ENCODE measurements at places on chromosomes 2 and 18. TPM values are rescaled to one million over a fixed set of nuclear protein-coding genes. Genes with fewer than 3 reads are reported as not detected.

DNA sequence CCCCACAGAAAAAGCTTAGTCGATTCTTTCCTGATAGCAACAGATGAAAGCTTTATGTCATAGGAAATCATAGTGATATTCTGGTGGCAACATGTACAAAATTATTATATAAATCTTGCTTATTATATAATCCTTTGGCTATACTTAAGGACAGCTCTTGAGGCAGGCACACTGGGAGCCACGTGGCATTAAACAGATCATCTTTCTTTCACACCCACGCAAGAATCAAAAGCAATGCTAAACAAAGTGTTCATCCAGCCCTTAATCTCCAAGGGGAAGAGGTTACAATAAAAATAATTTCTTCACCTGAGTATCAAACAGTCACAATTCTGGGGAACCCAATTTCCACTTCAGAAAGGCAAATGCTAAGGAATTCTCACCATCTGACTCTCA lies 57.8 kb downstream of the CYB5A start:
- no peaks in the 10 kb centered on the region for H3K36me3 ChIP-seq
- H3K27ac ChIP-seq = peak overlapping the region; percentile 50
- H3K27me3 ChIP-seq = peaks cover 6% of the 10 kb centered on the region

DNA sequence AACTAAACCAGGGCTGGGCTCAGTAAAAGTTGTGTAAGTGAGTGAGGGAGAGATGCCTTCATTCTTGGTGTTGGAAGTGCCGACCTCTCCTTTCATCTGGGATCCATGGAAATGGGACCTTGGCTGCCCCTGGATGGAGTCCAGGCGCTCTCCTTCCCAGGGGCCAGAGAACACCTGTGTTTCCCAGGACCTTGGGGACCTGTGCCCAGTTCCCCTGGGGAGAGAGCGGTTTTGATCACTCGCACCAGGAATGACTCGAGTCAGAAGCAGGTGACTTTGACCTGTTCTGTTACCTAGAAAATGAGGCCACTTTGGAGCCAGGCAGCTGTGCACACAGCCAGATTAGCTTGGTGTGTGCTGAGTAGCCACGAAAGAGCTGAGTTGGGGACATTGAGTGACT lies 97.3 kb downstream of the SH3BP4 start:
- H3K27me3 ChIP-seq = no peaks in the 10 kb centered on the region
- peak overlapping the region; percentile 64 for H3K27ac ChIP-seq
- H3K4me3 ChIP-seq = no peak overlapping the region
- H3K36me3 ChIP-seq = peaks cover 16% of the 10 kb centered on the region
- H3K4me1 ChIP-seq = peaks cover 62% of the 10 kb centered on the region

DNA sequence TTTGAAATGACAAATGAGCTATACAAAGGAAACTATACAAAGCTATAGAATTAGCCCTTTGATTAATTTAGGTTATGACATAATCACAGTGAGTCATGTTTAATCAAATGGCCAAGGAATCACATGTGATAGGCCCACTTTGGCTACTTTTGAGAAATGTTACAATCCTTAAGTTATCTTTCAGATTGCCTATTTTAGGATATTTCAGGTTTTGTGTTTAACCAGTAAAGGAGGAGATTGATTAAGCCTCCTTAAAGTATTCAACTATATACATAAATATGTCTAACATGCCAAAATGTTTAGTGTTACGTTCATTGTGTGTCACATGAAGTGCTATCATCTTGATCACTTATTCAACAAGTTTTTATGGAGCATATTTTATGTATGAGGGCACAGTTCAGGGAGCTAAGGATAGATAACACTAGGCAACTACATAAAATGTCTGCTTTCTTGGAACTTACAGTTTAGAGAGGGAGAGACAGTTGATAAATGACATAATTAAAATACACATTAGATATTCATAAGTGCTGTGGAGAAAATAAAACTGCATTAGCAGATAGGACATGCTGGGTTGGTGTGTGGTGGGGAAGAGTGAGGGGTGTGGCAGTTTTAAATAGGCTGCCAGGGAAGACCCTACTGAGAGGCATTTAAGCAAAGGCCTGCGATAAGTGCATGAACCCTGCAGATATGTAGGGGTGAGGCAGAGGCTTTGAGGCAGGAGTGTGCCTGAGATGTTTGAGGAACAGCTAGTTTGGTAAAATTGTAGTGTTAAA lies 77.2 kb downstream of the LTBP1 start:
- H3K27me3 ChIP-seq = no peaks in the 10 kb centered on the region
- no peak for DNase-seq
- no peak overlapping the region for H3K4me3 ChIP-seq
- peaks cover 37% of the 10 kb centered on the region for H3K4me1 ChIP-seq
- H3K36me3 ChIP-seq = peaks cover 12% of the 10 kb centered on the region

DNA sequence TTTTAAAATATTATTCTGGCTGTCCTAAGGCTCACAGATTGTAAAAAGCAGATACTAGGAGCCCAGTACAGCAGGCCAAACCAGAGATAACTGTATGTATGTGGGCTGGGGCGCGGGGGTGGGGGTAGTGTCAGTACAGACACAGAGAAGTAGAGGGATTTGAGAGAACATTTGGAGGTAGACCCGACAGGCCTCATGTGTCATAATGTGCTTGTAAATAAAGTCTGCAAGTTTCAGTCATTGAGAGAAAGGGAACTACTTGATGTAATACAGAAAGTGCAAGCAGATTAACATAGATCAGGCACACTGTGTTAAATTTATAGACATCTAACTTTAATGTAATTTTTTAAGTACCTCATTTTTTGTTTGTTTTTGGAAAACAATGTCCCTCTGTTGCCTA lies 7.4 kb upstream of the POLI start:
- no peaks in the 10 kb centered on the region for H3K4me1 ChIP-seq
- no peaks in the 10 kb centered on the region for H3K36me3 ChIP-seq
- no peaks in the 10 kb centered on the region for H3K27me3 ChIP-seq
- no peak for DNase-seq

- H3K27ac ChIP-seq = no peak overlapping the region
- DNase-seq = no peak
- no peaks in the 10 kb centered on the region for H3K4me1 ChIP-seq
Observed at GRCh38 chr2:235803028-235803427, 309.2 kb downstream of the AGAP1 start.

DNA sequence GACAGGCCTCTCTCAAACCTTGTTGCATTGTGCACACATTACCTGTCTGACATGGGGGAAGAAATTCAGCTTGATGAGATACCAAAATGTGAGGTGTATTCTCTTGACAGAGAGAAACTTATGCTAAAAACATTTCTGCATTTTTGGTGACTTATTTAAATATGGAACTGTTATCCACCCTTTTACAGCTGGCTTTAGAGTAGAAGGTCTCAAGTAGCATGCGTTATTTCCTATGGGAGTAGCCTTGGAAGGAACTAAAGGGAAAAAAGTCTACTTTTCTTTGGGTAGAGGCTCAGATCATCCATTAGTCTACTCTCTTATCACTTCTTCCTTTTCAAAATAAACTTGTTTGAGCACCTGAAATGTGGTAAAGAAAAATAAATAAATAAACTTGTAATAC lies 56.5 kb upstream of the TWSG1 start:
- H3K36me3 ChIP-seq = peaks cover 79% of the 10 kb centered on the region
- peaks cover 4% of the 10 kb centered on the region for H3K4me1 ChIP-seq
- no peak for DNase-seq
- H3K4me3 ChIP-seq = no peak overlapping the region

DNA sequence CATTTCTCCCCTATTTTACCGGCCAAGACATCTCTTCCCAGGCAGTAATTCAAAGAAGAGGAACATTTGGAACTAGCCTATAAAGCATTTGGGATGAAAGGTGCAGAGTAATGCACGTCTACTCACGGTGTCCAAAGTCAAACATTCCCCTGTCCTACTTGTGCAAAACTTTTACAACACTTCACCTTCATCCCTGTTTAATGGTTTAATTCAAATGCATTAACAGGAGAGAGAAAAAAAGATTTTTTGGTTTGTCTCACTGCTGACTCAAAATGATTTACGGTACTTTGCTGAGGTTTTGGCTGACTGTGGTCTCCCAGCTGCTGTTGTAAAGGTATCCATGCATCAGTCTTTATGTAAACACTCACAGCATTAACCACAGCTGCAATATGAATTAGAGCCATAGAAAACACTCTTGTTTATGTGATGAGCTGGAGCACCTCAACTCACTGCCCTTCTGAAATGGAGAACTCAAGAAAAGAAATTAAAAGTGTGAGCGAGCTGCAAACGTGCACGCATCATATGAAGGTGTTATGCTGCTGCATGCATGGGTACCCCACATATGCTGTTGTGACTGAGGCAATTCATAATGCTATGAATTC lies 220.5 kb downstream of the PIEZO2 start:
- H3K27ac ChIP-seq = no peak overlapping the region
- H3K4me3 ChIP-seq = no peak overlapping the region
- DNase-seq = no peak
- H3K27me3 ChIP-seq = peaks cover 6% of the 10 kb centered on the region
- no peaks in the 10 kb centered on the region for H3K36me3 ChIP-seq
- H3K4me1 ChIP-seq = no peaks in the 10 kb centered on the region

DNA sequence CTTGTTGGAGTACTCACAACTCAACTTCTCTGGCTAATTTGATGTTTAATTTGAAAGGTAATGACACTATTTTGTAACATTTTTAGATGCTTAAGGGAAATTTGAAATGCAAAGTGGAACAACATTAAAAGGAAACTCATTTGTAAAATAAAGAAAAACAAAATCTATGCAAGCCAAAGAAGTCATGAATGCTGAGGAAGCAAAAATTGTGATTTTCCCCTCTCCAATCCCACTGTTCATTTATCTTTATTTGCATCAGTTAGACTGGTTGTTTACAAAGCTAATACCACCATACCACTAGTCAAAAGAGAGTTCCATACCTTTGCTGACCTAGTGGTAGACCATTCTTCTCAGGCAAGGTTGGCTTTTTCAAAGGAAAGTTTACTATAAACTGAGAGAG lies 2.2 kb upstream of the B4GALT6 start:
- no peak overlapping the region for H3K27ac ChIP-seq
- peaks cover 23% of the 10 kb centered on the region for H3K4me1 ChIP-seq
- H3K4me3 ChIP-seq = no peak overlapping the region
- H3K36me3 ChIP-seq = no peaks in the 10 kb centered on the region
- DNase-seq = no peak
- no peaks in the 10 kb centered on the region for H3K27me3 ChIP-seq

- no peaks in the 10 kb centered on the region for H3K36me3 ChIP-seq
- no peak overlapping the region for H3K4me3 ChIP-seq
- H3K27ac ChIP-seq = no peak overlapping the region
- DNase-seq = no peak
- H3K4me1 ChIP-seq = peaks cover 27% of the 10 kb centered on the region
Observed at GRCh38 chr18:816869-817268, 4.8 kb upstream of the YES1 start.

GRCh38 chr2:101883860-101884259 lies 107.9 kb upstream of the IL1R2 start:
- no peak for DNase-seq
- peaks cover 58% of the 10 kb centered on the region for H3K36me3 ChIP-seq
- H3K27ac ChIP-seq = no peak overlapping the region
- H3K4me1 ChIP-seq = peaks cover 47% of the 10 kb centered on the region
- no peaks in the 10 kb centered on the region for H3K27me3 ChIP-seq

- H3K4me3 ChIP-seq = no peak overlapping the region
- no peaks in the 10 kb centered on the region for H3K36me3 ChIP-seq
- no peaks in the 10 kb centered on the region for H3K27me3 ChIP-seq
- H3K4me1 ChIP-seq = peaks cover 50% of the 10 kb centered on the region
- H3K27ac ChIP-seq = peak overlapping the region; percentile 64
- DNase-seq = no peak
Observed at GRCh38 chr18:50724751-50725151, 95.1 kb downstream of the MRO start.

- H3K4me1 ChIP-seq = peaks cover 40% of the 10 kb centered on the region
- no peak overlapping the region for H3K4me3 ChIP-seq
- H3K36me3 ChIP-seq = peaks cover 78% of the 10 kb centered on the region
- no peaks in the 10 kb centered on the region for H3K27me3 ChIP-seq
- no peak overlapping the region for H3K27ac ChIP-seq
Observed at GRCh38 chr2:44328750-44329149, 32.5 kb downstream of the PREPL start.

GRCh38 chr18:24482821-24483220 lies 22.4 kb downstream of the HRH4 start:
- no peaks in the 10 kb centered on the region for H3K27me3 ChIP-seq
- no peak overlapping the region for H3K4me3 ChIP-seq
- DNase-seq = no peak
- H3K27ac ChIP-seq = no peak overlapping the region
- H3K4me1 ChIP-seq = no peaks in the 10 kb centered on the region

DNA sequence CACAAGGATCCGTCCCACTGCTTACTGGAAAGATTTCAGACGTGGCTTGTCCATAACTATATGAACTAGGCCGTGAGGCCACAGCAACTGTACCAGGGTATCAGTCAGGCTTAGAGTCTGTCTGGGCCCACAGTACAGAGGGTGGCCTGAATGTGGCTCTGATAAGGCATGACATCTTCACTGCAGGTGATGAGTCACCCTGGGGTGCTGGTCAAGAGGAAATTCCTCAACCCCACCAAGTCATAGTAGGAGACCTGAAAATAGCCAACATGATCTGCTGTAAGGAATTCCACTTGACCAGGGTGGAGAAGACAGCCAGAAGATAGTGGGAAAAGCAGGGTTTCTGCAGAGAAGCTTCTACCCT lies 107.7 kb downstream of the INHBB start:
- H3K4me3 ChIP-seq = no peak overlapping the region
- no peak overlapping the region for H3K27ac ChIP-seq
- H3K36me3 ChIP-seq = no peaks in the 10 kb centered on the region
- no peak for DNase-seq
- H3K4me1 ChIP-seq = no peaks in the 10 kb centered on the region
- peaks cover 26% of the 10 kb centered on the region for H3K27me3 ChIP-seq

GRCh38 chr2:55357927-55358326 lies 61.7 kb downstream of the CCDC88A start:
- DNase-seq = no peak
- H3K36me3 ChIP-seq = peaks cover 24% of the 10 kb centered on the region
- no peak overlapping the region for H3K4me3 ChIP-seq
- H3K4me1 ChIP-seq = no peaks in the 10 kb centered on the region
- H3K27me3 ChIP-seq = no peaks in the 10 kb centered on the region

SERPINB4 gene
- not detected for total RNA-seq

IL1RN gene
- total RNA-seq = 0.33 TPM

CAPN14 gene
- 0.27 TPM for total RNA-seq

STRADB gene
- 57.5 TPM for total RNA-seq

CD302 gene
- 17.2 TPM for total RNA-seq

REG3A gene
- not detected for total RNA-seq

RFTN2 gene
- 5.6 TPM for total RNA-seq

CCDC102B gene
- 6.1 TPM for total RNA-seq

TET3 gene
- total RNA-seq = 2.3 TPM

GREB1L gene
- total RNA-seq = 12.3 TPM

ALPG gene
- total RNA-seq = not detected

RESP18 gene
- total RNA-seq = not detected

CNTNAP5 gene
- total RNA-seq = not detected

ACMSD gene
- not detected for total RNA-seq

NYAP2 gene
- total RNA-seq = not detected
